Adrenal gland (tissue), 19 donors: ENCODE measurements at places on chromosomes 3 and 15. TPM values are rescaled to one million over a fixed set of nuclear protein-coding genes. Genes with fewer than 3 reads are reported as not detected.

GPR149 gene
- polyA plus RNA-seq = not detected

CFAP100 gene
- polyA plus RNA-seq = not detected

NGLY1 gene
- 49.6 TPM for polyA plus RNA-seq

ZMYND10 gene
- polyA plus RNA-seq = 1.2 TPM

IREB2 gene
- 11.8 TPM for polyA plus RNA-seq

GOLGA8M gene
- polyA plus RNA-seq = 0.51 TPM

GAP43 gene
- 0.74 TPM for polyA plus RNA-seq

DNA sequence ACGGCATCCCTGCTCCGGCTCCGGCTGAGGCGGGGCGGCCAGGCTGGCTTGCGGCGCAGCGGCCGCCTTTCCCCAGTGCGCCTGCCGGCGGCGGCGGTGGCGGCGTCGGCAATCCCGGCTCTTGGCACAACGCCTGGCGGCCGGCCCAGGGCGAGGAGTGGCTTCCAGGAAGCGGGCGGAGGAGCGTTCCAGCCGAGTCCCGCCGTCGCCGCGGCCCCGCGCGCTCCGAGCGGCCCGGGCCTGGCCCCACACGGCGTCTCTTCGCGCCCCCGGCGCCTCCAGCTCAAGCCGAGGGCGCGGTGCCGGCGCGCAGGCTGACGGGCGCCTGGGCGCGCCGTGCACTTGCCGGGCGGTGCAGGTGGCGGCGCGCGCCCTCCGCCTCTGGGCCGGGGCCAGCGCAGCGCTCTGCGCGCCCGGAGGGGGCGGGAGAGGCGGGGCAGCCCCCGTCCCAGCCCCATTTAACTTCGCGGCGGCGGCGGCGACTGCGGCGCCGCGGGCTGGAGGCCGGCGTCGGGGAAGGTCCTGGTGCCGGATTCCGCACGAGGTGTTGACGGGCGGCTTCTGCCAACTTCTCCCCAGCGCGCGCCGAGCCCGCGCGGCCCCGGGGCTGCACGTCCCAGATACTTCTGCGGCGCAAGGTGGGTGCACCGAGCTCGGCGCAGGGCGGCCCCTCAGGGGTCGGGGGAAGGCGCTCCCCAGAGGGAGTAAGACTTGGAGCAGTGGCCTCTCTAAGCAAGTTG lies at the start of gene ADAMTSL3:
ADAMTSL3 (plus strand) TSS at position 485 of the 740 bp plus-strand sequence. CDS start 1,639 bp downstream, outside the sequence.
- no peak within 1 kb of the TSS for H3K27ac ChIP-seq
- H3K36me3 ChIP-seq = no peaks in the 10 kb centered on the region
- H3K4me1 ChIP-seq = no peaks in the 10 kb centered on the region
- peak within 1 kb of the TSS; percentile 56 for H3K4me3 ChIP-seq
- no peak for DNase-seq
- H3K27me3 ChIP-seq = peaks cover 24% of the 10 kb centered on the region

GRCh38 chr3:123447416-123447748 lies 1.5 kb downstream of the ADCY5 start:
- peak overlapping the region; percentile 64 for H3K27ac ChIP-seq
- peaks cover 7% of the 10 kb centered on the region for H3K27me3 ChIP-seq
- H3K36me3 ChIP-seq = no peaks in the 10 kb centered on the region
- no peaks in the 10 kb centered on the region for H3K4me1 ChIP-seq

DNA sequence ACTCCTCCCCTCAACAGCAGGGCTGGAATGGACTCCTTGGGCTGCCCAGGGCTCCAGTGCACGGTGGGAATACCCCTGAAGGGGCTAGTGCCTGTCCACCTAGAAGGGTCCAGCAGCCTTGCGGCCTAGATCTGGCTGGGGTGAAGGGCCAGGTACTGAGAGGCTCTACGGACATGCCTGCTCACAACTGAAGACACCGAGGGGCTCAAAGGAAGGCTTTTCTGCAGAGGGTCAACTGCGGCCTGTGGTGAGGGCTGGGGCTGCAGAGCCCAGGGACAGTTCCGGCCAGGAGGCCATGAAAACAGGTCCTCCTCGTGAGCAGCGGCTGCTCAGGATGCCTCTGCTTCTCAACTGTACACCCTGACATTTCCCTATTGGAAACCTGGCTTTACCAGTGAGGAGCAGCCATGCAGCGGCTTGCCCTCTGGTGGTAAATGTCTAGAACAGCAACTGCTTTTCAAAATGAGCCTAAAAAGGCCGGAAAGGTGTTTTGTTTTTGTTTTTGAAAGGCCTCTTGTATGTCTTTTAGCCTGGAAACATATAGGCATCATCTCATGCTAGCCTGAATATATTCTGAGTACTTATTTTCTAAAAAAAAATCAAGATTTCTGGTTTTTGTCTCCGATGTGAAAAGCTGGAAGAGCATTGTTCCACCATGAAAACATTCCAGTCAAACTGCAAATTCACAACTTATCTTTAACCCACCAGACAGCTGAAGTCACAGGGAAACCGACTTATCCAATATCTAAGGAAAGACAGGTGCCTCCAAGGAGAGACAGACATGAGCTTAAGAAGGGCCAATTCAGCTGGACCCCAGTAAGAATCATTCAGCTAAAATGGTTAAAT lies 163.4 kb downstream of the KLF13 start:
- H3K4me1 ChIP-seq = peaks cover 15% of the 10 kb centered on the region
- H3K36me3 ChIP-seq = no peaks in the 10 kb centered on the region
- no peak overlapping the region for H3K4me3 ChIP-seq
- no peaks in the 10 kb centered on the region for H3K27me3 ChIP-seq
- peak; percentile 70 for DNase-seq

- no peaks in the 10 kb centered on the region for H3K36me3 ChIP-seq
- no peaks in the 10 kb centered on the region for H3K4me1 ChIP-seq
- DNase-seq = no peak
Measured at GRCh38 chr15:31556494-31557150, 230.0 kb downstream of the KLF13 start.

GRCh38 chr15:60299452-60300047 lies 98.2 kb downstream of the ANXA2 start:
- no peak for DNase-seq
- H3K27ac ChIP-seq = no peak overlapping the region
- H3K27me3 ChIP-seq = no peaks in the 10 kb centered on the region
- no peaks in the 10 kb centered on the region for H3K36me3 ChIP-seq
- no peaks in the 10 kb centered on the region for H3K4me1 ChIP-seq

DNA sequence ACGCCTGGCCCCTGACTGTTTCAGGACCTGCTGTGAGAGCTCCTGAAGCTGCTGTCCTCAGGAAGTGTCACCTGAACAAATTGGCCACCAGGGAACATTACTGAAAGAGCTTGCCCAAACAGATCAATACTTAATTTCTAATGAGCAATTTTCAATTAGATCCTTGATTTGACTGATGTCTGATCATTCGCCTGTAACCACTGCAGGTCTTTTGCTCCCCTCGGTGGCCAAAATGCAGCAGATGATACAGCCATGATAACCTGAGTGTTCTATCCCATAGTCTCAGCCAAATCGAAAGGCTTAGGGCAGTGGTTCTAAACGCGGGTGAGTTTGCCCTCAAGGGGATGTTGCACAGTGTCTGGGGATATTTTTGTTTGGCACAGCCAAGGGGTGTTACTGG lies 57.6 kb upstream of the MEX3B start:
- H3K4me1 ChIP-seq = no peaks in the 10 kb centered on the region
- DNase-seq = no peak
- no peak overlapping the region for H3K4me3 ChIP-seq
- no peak overlapping the region for H3K27ac ChIP-seq
- no peaks in the 10 kb centered on the region for H3K27me3 ChIP-seq

DNA sequence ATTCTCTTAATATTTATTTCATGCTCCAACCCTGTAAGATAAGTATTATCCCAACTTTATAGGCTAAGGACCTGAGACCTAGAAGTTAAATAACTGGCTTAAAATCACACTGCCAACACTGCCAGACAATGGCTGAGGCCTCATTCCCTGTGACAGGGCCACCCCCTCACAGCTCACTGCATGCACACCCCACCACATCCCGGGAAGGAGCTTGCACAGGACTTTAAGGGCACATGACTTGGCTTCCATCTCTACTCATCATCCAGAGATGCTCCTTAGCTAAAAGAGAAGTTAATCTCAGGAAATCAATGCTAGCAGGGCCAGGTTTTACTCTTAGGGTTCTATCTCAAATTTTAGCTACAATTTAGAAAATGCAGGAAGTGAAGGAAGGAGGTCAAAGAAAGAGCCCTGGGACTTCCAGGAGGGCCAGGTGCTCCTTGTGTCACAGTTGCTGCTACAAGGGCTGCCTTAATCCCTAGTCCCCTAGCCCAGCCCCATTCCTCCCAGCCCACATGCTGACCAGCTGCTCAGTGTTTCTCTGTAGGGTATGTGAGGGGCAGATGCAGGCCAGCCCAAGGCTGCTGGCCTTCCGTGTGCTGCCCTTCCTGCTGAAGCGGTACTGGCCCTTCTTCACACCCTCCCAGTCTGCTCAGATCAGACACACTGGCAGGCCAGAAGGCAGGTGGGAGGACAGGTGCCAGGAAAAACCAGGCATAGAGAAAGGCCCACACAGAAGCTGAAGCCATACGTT lies 53.5 kb downstream of the WWTR1 start:
- H3K4me1 ChIP-seq = no peaks in the 10 kb centered on the region
- no peak overlapping the region for H3K27ac ChIP-seq
- DNase-seq = no peak
- H3K27me3 ChIP-seq = no peaks in the 10 kb centered on the region
- H3K4me3 ChIP-seq = no peak overlapping the region
- H3K36me3 ChIP-seq = no peaks in the 10 kb centered on the region

DNA sequence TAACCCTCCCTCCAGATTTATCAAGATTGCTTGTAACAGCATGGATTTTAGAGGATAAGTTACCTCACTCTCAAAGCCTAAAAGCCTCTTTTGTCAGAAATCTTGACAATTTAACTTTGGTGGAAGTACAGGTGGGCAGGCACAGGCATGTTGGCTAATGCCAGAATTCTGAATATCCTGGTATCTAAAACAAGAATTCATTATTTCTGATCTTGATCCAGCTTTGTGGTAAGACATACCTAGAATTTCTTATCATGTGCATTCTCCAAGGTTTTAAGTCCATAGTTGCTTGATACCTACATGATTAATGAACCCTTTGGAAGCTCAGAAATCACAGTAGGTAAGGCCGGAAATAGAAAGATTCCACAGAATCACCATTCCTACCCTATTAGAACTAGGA lies 109.9 kb upstream of the TTC14 start:
- H3K36me3 ChIP-seq = no peaks in the 10 kb centered on the region
- H3K27me3 ChIP-seq = no peaks in the 10 kb centered on the region
- H3K27ac ChIP-seq = no peak overlapping the region
- no peaks in the 10 kb centered on the region for H3K4me1 ChIP-seq

DNA sequence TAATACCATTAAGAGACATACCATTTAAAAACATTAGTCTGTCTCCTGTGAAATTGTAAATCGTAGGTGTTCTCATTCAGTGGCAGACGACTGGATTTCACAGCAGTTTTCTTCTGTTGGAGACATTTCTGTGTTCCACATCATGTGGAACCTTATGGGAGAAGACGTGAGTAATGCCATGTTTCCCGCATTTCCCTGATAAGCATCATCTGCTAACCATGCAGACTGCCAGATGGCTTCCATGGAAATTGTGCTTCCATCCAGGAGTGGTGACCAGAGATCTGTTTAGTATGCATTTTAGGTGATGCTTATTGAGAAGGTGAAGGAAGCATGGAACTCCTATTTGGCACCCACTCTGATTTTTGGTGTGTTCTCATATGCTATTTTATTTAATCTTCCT lies 28.4 kb upstream of the ST3GAL6 start:
- H3K4me1 ChIP-seq = peaks cover 3% of the 10 kb centered on the region
- no peak overlapping the region for H3K4me3 ChIP-seq
- no peak for DNase-seq

DNA sequence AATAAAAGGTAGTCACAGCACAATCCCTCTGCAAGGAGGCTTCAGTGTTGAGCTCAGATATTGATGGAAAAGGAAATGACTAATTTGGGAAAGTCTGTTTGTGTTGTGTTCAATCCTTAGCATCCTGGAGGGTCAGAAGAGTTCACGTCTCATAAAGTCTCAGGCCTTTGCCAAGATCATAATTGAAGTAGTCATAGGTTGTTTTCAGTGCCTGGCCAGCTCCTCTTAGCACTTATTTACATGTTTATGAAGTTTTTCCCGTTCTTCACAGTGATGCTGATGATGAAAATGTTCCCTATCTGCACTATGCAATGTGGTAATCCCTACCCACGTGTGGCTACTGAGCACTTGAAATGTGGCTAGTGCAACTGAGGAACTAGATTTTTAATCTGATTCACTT lies 61.6 kb upstream of the TGFBR2 start:
- H3K27ac ChIP-seq = no peak overlapping the region
- no peaks in the 10 kb centered on the region for H3K4me1 ChIP-seq
- H3K4me3 ChIP-seq = no peak overlapping the region
- no peaks in the 10 kb centered on the region for H3K27me3 ChIP-seq
- peak; percentile 7 for DNase-seq
- H3K36me3 ChIP-seq = no peaks in the 10 kb centered on the region

- H3K27me3 ChIP-seq = no peaks in the 10 kb centered on the region
- no peaks in the 10 kb centered on the region for H3K36me3 ChIP-seq
- peaks cover 9% of the 10 kb centered on the region for H3K4me1 ChIP-seq
- no peak overlapping the region for H3K27ac ChIP-seq
- H3K4me3 ChIP-seq = no peak overlapping the region
- DNase-seq = no peak
Measured at GRCh38 chr3:4996771-4997291, 17.6 kb downstream of the BHLHE40 start.

DNA sequence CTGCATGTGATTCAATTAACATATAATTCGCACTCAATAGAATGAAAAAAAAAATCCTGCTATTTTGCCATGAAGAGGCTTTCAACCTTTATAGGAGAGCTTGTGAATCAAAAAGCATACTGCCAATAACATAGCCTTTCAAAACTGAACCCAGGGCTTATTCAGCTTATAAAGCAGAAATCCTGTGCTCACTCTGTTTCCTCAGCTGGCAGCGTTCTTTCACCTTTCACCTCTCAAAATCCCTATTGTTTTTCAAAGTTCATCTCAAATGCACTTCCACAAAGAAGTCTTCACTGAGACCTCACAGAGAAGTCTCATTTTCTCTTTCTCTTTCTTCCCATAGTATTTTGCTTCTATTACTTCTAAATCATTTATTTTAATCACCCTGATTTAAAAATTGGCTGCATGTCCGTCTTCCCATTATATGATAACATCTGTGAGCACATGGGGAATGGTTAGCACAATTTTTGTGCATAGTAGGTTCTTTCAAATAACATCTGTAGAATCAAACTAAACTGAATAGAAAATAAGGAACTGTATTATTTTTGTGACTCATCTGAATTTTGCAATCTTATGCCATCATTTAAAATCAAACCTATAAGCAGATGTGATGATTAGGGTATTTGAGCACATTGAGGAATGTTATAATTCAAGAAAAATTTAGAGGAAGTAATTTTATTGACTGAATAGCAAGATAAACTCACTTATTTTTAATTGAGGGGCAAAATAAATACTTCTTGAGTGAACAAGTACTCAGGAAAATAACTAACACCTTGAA lies 373.4 kb downstream of the NLGN1 start:
- no peaks in the 10 kb centered on the region for H3K36me3 ChIP-seq
- no peaks in the 10 kb centered on the region for H3K27me3 ChIP-seq
- no peak overlapping the region for H3K27ac ChIP-seq
- no peaks in the 10 kb centered on the region for H3K4me1 ChIP-seq

DNA sequence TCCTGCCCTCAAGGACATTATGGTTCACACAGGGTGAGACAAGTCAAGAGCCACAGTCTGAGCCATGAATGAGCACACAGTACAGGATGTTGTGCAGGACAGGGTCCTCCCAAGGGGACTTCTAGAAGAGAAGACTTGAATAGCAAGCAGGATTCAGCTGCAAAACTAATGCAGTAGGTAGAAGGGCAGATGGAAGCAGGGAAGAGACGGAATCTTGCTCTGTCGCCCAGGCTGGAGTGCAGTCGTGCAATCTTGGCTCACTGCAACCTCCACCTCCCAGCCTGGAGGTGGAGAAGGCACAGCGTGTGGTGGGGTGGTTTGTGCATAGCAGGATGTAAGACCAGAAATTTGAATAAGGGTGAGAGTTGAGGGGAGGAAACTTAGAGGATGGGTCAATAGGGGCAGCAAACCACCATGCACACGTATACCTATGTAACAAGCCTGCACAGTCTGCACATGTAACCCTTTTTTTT lies 8.0 kb downstream of the BCL2L10 start:
- no peak overlapping the region for H3K4me3 ChIP-seq
- peaks cover 23% of the 10 kb centered on the region for H3K4me1 ChIP-seq
- no peaks in the 10 kb centered on the region for H3K36me3 ChIP-seq
- no peak overlapping the region for H3K27ac ChIP-seq
